Effector memory CD8-positive, alpha-beta T cell (primary cell): ENCODE measurements at places on chromosomes 1 and 21.

- no peak for DNase-seq
Observed at GRCh38 chr1:84430546-84430945, 32.3 kb downstream of the DNASE2B start.

GRCh38 chr1:212488436-212489283, 55.9 kb downstream of the NENF start:
- DNase-seq = no peak

GRCh38 chr1:202625416-202626360, 84.6 kb downstream of the SYT2 start:
- DNase-seq = peak; percentile 48

DNA sequence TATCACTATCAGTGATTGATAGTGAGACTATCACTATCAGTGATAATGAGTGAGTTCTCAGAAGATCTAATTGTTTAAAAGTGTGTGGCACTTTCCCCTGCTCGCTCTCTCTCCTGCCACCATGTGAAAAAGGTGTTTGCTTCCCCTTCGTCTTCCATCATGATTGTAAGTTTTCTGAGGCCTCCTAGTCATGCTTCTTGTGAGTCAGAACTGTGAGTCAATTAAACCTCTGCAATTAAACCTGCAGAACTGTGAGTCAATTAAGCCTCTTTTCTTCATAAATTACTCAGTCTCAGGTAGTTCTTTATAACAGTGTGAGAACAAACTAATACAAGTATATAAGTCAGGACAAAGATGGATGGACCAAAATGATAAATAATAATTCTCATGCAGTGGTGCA, 7.0 kb upstream of the IL23R start:
- no peak for DNase-seq

- no peak for DNase-seq
Observed at GRCh38 chr1:40899230-40899870, 37.2 kb upstream of the CITED4 start.

DNA sequence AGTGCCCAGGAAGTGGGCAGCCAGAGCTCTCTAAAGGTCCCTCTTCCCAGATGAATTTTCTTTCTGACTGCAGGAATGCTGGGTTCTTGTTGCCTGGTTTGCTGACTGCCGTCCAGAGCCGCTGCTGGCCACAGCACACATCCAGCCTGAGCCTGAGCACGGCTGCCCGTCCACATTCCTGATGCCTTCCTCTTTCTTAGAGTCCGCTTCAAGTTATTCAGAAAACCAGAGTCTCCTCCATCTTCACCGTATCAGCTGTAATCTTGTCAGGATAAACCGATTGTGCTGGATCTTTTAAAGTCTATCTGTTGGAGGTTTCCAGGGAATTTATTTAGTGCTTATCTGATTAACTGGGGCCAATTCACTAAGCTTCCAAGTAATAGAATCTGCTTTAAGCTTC, 84.8 kb upstream of the BCAR3 start:
- DNase-seq = no peak

GRCh38 chr1:101291562-101292380, 55.0 kb downstream of the S1PR1 start:
- no peak for DNase-seq

DNA sequence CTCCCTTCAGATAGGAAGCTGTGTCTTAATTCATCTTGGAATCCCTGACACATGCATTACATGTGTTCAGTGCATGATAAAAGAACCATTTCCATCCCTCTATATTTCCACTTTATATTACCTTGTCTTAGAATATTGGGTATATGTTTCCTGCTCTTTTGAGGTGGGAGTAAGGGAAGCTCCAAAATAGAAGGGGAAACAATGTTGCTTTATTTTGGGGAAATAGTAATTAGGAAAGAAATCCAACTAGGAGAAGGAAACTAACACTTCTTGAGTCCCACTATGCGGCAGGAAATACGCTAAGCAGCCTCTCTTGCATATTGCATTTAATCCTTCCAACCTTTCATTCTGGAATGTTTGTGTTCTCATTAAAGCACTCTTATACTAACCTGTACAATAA, 89.4 kb upstream of the VAV3 start:
- no peak for DNase-seq

GRCh38 chr1:19960591-19960990, 18.8 kb downstream of the PLA2G2A start:
- DNase-seq = no peak

GRCh38 chr1:29514361-29515169, 278.2 kb downstream of the PTPRU start:
- DNase-seq = no peak

- DNase-seq = peak; percentile 25
Observed at GRCh38 chr21:36104317-36105300, 30.3 kb upstream of the CBR3 start.

DNA sequence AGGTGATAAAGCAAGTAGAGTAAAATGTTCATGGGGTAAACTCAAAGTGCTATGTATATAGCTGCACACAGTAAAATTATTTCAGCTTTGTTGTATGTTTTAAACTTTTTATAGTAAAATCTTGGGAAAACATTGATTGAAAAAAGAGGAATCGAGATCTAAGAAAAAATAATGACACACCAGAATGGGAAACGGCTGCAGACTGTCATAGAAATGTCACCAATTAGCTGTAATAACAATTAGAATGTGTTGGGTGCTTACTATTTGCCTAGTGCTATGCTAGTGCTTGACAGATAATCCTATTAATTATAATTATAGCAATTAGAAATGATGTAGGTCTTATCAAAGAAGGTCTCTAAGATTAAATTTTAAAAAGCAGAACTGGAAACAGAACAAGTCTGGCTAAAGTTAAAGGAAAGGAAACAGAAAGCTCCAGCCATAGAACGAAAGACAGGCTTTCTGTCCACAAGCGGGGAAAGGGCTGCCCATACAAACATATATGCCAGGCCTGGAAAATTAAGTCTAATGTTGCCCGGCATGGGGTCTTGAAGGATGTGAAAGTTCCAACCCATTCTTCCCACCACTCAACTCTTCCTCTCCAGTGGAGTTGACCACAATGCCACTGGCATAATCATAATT, 5.0 kb downstream of the PCNX2 start:
- DNase-seq = no peak

GRCh38 chr1:111723091-111723806, 15.9 kb downstream of the INKA2 start:
- no peak for DNase-seq

GRCh38 chr1:206634365-206635079, 814 bp upstream of the DYRK3 start:
- DNase-seq = peak; percentile 68

GRCh38 chr1:68590473-68590872, 93.6 kb upstream of the DEPDC1 start:
- DNase-seq = no peak

- no peak for DNase-seq
Observed at GRCh38 chr1:181483285-181484195, at the start of gene CACNA1E. Gene CACNA1E, plus strand, starts transcription at chr1:181483517. Its CDS starts 228 bp downstream, at chr1:181483745.

- DNase-seq = no peak
Observed at GRCh38 chr1:52996653-52997052, 65.4 kb upstream of the PODN start.

- no peak for DNase-seq
Observed at GRCh38 chr1:166032572-166033371, 134.0 kb downstream of the FAM78B start.

DNA sequence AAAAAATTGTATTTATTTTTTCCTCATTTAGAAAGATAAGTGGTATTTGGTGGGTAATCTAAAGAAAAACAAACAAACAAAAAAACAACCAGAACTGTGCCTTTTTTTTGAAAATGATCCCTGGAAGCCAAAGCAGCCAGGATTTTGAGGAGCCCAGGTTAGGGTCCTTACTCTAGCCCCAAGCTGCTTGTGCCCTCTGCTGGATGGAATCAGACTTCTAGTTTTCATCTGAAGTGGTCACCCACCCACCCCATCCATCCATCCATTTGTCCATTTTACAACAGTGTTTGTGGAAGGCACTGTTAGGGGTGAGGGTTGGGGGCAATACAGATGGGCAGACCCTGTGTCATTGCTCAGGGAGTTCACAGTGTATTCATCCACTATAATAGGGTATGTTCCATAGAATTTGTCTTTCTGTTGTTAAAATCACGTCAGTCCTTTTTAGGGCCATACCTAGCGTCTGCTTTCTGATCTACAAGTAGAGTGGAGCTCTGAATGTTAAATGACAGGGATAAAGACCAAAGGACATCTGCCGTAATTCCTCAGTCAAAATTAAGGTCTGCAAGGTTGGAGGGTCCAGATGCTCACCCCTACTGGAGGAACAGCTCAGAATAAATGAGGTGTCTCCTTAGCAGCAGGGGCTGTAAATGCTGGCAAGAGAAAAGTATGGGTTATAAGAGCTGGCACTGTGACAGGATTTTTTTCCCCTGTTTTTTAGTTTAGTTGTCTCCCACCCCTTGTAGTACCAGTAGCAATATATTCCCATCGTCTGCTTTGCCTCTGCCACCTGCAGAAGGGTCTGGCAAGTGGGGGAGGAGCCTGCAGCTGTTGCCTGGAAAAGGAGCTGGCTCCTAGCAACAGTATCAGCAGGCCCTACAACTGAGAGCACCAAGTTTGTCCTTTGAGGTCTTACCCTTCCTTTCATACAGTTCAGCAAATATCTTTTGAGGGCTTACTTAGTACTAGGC, 3.2 kb downstream of the LRRC42 start:
- DNase-seq = no peak

DNA sequence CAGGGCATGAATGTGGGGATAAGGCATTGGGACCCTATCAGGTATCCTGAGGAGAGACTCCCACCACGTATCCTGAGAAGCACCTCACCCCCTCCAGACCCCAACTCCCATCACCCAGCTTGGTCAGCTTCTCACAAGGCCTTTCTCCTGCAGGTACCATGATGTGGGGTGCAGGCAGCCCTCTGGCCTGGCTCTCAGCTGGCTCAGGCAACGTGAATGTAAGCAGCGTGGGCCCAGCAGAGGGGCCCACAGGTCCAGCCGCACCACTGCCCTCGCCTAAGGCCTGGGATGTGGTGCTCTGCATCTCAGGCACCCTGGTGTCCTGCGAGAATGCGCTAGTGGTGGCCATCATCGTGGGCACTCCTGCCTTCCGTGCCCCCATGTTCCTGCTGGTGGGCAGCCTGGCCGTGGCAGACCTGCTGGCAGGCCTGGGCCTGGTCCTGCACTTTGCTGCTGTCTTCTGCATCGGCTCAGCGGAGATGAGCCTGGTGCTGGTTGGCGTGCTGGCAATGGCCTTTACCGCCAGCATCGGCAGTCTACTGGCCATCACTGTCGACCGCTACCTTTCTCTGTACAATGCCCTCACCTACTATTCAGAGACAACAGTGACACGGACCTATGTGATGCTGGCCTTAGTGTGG, 1.3 kb downstream of the GPR3 start:
- no peak for DNase-seq

DNA sequence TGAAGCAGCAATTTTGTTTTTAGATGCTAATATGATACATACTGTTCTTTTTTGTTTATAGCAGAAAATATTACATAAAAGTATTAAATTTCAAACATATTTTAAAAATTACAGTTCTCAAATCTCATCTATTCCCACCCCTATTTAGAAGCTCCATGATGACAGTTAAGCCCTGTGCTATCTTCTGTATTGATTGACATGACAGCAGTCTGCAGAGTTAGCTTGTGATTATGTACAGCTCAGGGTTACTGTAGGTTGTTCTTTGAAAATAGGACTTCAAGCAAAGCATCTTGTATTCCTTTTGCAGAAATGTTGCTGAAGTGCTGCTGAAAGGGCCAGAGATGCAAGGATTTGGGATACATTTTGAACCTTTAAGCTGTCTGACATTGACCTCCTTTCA, 8.2 kb downstream of the GPSM2 start:
- DNase-seq = no peak

DNA sequence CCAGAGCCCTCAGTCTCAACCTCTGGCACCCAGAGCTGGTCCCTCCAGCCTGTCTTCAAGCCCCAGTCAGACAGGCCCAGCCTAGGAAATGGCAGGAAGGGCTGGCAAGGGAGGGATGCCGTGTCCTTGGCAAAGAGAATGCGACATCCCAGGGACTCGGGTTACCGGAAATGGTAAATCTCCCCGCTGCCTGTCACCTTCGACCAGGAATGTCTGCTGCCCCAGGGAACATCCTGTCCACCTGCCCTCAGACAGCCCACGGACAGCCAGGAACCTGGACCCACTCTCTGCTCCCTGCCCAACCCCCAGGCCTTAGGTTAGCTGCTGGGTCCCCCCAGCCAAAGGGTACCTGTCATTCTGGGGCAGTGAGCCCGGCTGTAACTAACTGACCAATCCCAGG, 23.9 kb downstream of the HSPG2 start:
- DNase-seq = no peak

DNA sequence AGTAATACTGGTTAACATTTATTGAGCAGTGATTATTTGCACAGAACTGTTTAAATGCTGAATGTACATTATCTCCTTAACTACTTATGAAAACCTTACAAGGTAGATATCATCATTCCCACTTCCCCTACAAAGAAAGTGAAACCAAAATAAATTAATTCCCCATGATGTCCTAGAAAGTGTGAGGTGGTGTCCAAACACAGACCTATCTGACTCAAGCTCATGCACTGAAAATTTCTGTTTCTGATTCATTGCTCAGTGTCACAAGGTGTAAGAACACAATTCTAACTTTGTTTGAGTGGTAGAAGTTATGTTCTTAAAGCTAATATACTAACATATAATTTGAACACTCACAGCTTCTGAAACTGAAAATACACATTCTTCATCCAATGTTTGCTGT, 178.7 kb downstream of the MRPL39 start:
- no peak for DNase-seq

- DNase-seq = no peak
Observed at GRCh38 chr1:222098404-222098803, 356.5 kb upstream of the DUSP10 start.

DNA sequence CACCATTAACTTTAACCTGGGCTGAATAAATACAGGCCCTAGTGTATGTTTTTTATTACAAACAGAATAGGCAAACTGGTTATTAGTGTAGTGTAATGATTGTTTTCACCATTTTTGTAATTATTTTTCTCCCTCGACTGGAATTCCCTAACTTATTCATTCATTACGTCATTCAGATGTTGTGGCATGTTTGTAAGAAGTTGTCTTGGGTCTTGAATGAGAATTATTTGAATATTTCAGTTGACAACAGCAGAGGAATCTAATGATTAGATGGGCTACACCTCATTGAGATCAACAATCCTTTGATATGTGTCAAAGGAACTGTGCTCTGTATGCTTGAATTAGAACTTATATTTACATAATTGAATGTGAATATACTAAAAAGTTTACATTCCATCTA, 12.8 kb downstream of the XCL1 start:
- DNase-seq = no peak
